Choroid plexus epithelial cell (primary cell): ENCODE measurements at places on chromosomes 13 and 19.

DNA sequence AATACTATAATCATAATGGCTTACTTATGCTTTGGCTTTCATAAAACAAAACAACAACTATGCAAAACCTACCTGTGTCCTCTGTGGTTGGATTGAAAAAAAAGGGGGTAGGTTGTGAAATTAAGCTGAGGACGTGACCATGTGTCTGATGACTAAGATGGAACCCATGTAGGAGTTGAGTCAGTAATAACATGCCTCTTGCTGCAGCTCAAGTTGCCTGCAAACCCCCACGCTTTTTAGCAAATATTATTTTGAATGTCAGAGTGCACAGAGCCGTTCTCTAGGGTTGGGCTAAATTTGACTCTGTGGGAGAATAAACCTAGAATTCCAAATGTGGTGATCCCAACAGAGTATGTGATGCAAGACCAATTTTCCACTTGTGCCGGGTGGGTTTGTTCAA lies 209.3 kb downstream of the KCNRG start:
- peak; percentile 82 for DNase-seq

DNA sequence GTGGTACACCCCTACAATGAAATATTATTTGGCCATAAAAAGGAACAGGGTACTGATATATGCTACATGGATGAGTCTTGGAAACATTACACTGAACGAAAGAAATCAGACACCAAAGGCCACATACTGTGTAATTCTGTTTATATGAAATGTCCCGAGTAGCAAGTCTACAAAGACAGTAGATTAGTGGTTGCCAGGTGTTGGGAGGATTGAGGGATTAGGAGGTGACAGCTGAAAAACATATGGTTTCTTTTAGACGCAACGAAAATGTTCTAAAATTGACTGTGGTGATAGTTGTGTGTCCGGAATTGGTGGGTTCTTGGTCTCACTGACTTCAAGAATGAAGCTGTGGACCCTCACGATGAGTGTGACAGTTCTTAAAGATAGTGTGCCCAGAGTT lies 35.1 kb downstream of the IL17D start:
- no peak for DNase-seq

DNA sequence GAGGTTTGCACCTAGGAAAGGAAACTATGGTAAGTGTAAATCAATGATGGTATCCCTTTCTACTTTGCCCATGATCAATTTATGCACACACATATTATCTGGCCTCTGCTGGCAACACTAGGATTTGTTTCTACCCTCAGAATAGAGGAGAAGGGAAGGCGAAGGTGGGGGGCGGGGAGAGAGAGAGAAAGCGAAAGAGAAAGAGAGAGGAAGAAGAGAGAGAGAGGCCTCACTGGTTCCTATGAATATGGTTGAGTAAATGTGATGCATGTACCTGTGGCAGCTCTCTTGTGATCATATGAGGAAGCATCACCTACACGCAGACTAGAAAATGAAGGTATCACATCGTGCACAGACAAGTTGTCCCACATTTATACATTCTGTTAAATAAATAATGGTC lies 882.0 kb upstream of the SLITRK6 start:
- DNase-seq, result no peak

DNA sequence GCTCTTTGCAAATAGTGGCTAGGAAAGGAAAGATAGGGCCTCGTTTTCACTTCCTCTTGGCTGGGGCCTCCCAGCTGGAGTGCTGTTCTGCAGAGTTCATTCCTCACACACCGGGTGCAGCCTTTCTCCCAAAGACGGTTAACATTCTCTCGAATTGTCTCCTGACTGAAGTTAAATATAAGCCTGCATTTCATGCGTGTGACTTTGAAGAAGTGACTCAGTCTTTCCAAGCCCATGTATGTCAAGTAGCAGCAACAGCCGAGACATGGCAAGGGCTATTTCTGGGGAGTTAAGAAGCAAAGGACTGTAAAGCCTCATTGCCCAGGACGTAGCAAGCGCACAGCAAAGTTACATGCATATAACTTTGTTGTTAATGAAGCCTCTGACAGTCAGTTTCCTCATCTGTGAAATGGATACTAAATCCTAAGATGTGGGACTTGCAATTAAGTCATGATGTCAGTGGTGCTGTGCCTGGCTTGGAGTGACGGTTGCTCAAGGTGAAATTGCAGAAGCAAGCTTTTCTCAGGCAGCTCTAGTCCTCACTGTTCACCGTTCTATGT lies 502.4 kb downstream of the MYO16 start:
- DNase-seq, result peak; percentile 91

DNA sequence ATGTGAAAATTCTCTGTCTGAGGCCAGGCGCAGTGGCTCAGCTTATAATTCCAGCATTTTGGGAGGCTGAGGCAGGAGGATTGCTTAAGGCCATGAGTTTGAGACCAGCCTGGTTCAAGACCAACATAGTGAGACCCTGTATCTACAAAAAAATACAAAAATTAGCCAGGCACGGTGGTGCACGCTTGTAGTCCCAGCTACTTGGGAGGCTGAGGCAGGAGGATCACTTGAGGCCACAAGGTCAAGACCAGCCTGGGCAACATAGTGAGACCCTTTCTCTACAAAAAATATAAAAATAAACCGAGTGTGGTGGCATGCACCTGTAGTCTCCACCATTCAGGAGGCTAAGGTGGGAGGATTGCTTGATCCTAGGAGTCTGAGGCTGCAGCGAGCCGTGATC lies 2.2 kb upstream of the FCGBP start:
- no peak for DNase-seq

DNA sequence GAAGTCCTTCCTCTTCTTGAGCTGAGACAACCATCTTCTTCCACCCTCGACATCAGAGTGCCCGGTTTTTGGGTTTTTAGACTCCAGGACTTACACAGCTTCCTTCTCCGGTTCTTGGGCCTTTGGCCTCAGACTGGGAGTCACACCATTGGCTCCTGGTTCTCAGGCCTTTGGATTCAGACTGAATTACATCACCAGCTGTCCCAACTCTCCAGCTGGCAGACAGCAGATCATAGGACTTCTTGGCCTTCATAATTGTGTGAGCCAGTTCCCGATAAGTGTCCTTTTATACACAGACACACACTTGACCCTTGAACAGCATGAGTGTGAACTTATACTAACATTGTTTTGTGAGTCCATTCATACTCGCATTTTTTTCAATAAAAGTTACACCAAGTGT lies 166.0 kb upstream of the UBL3 start:
- no peak for DNase-seq

DNA sequence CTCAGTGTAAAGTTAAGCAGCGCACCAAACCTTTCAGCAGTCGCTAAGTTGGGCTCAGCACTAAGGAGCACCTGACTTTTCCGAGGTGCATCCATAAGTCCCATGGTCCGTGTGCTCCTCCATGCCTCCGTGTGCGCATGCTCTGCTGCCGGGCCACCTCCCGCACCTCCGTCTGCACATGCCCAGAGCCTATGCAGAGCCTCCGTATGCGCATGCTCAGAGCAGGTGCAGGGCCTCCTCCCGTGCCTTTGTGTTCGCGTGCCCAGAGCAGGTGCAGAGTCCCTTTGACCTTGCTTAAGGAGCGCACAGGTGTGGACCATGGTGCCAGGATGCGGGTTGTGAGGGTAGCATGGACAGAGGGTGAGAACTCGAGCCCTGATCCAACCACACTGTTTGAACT lies 46.0 kb downstream of the ATP11A start:
- no peak for DNase-seq

DNA sequence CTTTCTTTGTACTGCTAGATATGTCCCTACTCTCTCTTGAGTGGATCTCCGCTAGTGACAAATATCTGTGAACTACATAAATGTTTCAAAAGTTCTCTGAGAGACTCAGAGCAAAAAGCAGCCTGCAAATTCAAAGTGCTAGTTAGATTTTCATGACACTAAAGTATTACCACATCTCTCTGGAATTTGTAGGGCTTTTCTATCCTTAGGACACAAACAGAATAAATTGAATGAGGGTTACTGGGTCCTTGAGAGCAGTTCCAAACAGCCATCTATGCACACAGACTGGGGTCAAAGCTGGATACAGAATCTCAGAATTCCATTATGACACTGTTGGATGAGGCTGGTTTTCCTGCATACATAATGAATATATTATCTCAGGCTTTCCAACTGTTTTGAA lies 953.2 kb downstream of the DIAPH3 start:
- DNase-seq, result peak; percentile 9

GRCh38 chr19:51065221-51065960 lies 499 bp upstream of the KLK13 start:
- DNase-seq, result no peak

DNA sequence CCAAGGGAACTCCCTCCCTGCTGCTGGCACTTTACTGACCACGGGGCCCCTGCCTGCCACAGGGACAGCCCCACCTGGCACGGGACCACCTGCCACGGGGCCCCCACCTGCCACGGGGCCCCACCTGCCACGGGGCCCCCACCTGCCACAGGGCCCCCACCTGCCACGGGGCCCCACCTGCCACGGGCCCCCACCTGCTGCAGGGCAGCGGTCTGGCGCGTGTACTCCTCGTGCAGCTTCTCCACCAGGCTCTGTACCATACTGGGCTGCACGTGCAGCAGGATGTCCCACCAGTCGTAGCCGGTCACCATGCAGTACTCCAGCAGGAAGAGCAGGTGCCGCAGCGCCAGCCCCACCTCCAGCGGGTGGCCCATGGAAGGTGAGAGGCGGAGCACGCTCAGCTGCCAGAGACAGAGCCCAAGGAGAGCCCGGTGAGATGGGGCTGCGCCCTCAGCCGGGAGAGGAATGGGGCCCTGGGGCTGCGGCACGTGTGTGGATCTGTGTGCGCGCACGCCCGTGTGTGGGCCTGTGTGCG lies 16.1 kb downstream of the MED16 start:
- no peak for DNase-seq

DNA sequence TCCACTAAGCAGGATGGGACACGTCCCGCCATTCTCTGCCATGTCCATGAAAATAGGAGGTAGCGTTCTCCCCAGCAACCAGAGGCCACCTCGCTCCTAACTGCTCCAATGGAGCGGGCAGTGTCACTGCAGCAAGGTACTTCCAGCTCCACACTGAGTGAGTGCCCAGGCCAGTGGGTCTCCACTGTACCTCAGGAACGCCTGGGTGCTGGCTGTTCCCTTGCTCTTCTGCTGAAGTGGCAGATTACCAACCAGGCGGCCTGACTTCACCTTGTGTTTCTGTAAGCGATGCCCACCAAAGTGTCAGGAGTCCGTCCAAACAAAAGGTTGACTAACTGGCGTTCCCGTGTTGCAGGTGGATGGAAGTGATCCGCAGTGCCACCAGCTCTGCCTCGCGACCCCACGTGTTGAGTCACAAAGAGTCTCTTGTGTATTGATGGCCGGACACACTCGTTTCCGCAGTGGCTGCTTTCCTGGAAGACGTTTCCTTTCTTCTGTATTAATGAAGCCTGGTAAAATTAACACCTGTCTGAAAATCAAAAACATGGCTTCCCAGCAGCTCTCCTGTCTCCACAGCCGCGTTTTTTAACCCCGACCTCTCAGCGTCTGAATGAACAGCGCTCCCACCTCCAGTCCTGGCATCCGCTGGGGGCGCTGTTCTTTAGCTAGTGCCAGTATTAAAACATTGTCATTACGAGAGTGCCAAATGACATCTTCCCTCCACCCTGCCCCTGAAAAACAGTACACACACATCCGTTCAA lies 128.8 kb downstream of the STK24 start:
- peak; percentile 41 for DNase-seq

DNA sequence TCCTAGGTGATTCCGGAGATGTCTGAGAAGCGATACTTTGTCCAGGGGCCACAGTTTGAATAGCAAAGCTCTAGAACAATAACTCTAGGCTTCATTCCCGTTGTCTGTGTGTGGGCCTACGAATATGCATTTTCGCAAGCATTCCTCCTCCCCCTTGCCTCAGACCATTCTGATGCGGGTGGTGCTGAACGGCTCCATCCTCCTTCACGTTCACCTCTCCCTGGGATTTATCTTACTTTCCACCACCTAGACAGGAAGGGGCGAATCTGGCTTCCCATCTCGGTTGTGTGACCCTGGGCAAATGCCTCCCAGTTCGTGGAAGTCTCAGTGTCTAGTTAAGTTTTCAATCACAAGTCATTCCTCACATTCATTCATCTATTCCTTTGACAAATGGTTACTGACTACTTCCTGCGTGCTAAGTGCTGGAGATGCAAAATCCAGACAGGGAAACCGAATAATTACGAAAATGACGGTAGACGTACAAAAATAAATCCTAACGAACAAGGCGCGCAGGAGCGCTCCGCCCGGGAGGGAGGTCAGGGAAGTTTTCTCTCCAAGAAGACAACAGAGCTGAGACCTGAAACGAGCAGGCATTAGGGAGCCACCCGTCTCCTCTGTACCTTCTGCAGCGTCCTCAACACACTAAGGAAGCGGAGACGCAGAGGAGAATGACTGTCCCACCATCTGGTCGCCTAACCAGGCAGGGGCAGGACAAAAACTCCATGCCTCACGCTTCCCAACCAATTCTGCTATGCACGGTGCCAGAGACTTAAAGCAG lies 1.3 kb upstream of the CNOT3 start:
- DNase-seq, result no peak

- peak; percentile 23 for DNase-seq
Measured at GRCh38 chr13:25608181-25608580, 236.4 kb downstream of the ATP8A2 start.

- peak; percentile 84 for DNase-seq
Measured at GRCh38 chr19:42401365-42402303, 11.5 kb upstream of the CNFN start.

- no peak for DNase-seq
Measured at GRCh38 chr13:106569233-106570095, 1.5 kb upstream of the ARGLU1 start.

- DNase-seq, result no peak
Measured at GRCh38 chr19:10291554-10292205, 1.9 kb downstream of the ICAM5 start.

- DNase-seq, result no peak
Measured at GRCh38 chr13:78326633-78327032, 276.7 kb downstream of the POU4F1 start.

DNA sequence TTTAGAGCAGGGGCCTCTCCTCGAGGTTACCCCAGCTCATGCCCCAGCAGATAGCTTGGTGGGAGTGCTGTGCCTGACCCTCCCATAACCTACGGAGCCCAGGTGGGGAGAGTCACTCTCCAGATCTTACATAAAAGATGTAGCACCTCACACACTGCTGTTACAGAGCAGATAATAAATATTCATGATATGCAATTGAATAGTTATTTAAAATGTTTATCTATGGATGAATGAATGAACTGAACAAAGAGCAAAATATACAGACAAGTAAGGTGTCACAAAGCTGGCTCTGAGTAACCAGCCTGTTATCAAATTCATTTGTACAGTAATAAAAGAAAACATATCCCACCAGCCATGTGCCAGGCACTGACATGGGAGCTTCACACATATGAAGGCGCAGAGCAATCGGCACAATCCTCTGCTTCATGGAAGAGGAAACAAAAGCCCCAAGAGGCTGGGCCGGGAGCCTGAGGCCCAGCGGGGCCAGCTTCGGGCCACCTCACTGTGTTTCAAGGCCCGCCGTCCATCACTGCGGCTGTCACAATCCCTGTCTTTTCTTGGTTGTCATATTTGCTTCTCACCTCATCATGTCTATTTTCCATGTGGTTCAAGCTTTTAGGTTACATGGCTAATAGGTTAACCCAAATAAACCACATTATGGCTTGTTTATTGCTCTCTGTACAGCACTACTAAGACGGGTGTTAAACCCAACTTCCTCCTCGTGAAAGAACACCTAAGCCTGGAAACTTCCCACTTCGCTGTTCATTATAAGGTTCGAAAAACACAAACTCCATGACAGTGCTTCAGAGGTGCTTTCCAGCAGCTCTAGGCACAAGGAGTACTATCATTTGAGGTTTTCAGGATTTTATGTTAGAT lies 78.4 kb downstream of the IRS2 start:
- no peak for DNase-seq
